ENCODE measurements at places on chromosomes 1 and 21.

DNA sequence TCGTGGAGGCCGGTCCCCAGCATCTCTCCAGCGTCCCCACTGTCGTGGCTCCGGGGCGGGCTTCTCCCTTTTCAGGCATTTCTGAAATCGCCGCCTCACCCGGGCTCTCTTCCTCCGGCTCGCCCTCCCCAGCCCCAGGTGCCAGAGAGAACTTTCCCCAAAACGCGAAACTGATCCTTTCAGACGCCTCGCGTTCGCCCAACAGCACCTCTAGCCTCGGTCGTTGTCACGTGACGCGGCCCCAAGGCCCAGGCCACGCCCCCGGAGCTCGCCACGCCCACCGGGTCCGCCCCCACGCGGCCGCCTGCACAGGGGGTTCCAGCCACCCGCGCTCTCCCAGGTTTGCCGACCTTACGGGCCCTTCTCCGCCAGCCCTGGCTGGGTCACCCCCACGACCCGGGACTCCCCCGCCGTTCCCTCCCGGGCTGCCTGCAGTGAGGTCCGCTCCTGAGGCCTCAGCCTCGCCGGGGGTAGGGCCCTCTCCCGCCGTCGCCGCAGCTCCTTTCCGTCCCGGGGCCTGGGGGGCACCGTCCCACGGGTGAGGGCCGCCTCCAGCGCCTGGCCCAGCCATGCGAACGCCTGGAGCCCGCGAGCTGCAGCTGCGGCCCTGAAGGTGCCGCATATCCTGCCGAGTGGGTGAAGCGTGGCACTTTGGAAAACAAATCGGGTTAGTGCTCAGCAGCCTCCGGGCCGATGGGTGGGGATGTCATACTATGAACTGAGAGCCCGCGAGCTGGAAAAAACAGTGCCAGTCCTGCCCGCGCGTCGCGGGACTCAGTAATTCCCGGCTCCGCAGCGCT lies 21.0 kb downstream of the H3-3A start:
- DNase-seq = peak; percentile 92

GRCh38 chr1:229295745-229296144 lies 24.8 kb downstream of the RAB4A start:
- no peak for DNase-seq

DNA sequence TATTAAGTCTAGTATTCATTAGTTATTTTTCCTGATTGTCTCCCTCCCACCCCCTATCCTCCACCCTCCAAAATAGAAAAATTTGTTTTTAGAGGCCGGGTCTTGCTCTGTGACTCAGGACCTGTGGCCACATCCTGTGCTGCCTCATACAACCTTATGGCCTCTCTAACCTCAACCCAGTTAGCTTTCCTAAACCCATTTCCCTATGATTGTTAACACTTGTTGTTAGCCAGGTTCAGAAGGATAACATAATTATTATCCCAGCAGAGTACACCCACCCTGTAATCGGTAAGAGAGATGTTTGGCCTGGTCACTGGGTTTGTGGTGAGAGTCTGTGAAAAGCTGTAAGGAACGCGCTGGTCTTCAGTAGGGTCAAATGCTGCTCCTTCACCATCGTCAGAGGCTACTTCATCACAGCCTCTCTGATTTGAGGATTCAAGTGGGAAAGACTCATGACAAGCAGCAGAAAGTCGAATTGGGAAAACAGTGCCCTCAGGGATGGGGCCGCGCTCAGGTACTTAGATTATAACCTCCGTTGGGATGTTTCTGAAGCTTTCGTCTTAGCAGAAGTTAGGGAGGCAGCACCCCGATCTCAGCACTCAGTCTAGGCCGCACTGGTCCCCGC lies 35.9 kb upstream of the HMGN1 start:
- no peak for DNase-seq

- no peak for DNase-seq
Measured at GRCh38 chr1:204887846-204888245, 17.2 kb downstream of the NFASC start.

- no peak for DNase-seq
Measured at GRCh38 chr1:89627596-89627962, 5.3 kb upstream of the LRRC8C start.

DNA sequence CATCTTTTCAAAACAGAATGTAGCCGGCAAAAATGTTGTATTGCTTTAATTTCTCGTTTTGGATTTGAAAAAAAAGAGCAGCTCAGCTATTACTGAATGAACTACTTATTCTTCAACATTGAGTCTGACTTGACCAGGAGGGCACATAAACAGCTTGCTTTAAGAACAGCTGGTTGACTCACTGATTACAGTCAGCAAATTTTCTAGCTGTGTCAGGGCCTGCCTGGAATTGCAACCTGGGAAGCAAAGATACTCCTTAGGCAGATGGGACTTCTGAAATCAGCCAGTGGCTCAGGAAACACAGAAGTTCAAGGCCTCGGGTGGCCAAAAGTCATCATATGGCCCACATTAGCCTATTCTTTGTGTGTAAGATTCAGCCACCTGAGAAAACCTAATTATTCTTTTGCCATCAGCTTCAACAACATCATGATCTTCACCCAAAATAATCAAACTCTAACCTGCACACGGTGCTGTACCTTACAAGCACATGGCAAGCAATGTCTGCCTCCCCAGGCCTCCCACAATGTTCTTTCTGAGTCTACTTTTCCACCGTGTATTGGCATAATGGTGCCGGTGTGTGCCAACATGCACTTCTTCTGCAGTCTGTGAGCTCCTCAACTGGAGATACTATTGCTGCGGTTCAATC lies 307.2 kb downstream of the HHIPL2 start:
- DNase-seq = no peak
